ENCODE measurements at places on chromosomes 4 and X. TPM values are rescaled to one million over a fixed set of nuclear protein-coding genes. Genes with fewer than 3 reads are reported as not detected.

The TIGD2 gene
- total RNA-seq: 5.9 TPM

The TBC1D25 gene
- total RNA-seq: 22.6 TPM

The CSN1S1 gene
- total RNA-seq: not detected

The MAGEE2 gene
- total RNA-seq: not detected

The QRFPR gene
- total RNA-seq: not detected

The RPS6KA6 gene
- 0.51 TPM for total RNA-seq

The CLNK gene
- total RNA-seq: not detected

Data from activated naive CD8-positive, alpha-beta T cell treated with anti-CD3 and anti-CD28 coated beads, Interleukin-2, amount 10 ng/mL, durations not matched to agents 7 days and 5 days (primary cell).